ENCODE measurements at places on chromosomes 3 and 15.

DNA sequence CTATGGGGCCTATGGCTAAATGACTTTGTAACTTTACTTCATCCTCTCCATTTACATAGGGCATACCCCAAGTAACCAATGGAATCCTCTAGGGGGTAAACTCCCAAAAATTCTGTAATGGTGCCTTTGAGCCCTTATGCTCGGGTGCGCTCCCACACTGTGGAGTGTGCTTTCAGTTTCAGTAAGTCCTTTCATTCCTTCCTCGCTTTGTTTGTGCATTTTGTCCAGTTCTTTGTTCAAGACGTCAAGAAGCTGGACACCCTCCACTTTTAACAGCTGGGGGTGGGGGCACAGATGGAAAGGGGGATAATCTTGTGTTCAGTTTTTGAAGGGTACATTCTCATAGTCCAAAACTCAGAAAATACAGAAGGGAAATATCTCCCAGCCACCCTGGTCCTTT, 84.4 kb upstream of the C2CD4B start:
- DNase-seq = no peak

GRCh38 chr3:188962253-188963247, 209.2 kb upstream of the TPRG1 start:
- DNase-seq = no peak

- DNase-seq = no peak
These were observed 126.8 kb upstream of the SUCLG2 start for GRCh38 chr3:67781218-67781617.

DNA sequence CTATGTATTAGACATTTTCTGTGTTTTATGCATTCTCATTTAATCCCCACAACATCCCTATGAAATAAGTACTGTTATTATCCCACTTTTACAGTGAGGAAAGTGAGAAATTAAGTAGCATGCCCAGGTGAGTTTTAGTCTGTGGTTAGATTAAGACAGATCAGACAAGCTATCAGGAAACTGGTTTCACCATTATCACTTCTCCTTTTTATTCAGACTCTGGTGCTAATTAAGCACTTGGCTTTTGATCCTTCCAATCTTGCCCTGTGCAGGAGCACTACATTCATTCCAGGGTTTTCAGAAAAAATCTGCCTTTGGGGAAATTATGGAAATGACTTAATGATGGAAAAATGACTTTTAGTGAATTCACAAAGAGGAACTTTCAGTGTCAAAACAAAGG, 115.2 kb downstream of the TMEM108 start:
- no peak for DNase-seq

DNA sequence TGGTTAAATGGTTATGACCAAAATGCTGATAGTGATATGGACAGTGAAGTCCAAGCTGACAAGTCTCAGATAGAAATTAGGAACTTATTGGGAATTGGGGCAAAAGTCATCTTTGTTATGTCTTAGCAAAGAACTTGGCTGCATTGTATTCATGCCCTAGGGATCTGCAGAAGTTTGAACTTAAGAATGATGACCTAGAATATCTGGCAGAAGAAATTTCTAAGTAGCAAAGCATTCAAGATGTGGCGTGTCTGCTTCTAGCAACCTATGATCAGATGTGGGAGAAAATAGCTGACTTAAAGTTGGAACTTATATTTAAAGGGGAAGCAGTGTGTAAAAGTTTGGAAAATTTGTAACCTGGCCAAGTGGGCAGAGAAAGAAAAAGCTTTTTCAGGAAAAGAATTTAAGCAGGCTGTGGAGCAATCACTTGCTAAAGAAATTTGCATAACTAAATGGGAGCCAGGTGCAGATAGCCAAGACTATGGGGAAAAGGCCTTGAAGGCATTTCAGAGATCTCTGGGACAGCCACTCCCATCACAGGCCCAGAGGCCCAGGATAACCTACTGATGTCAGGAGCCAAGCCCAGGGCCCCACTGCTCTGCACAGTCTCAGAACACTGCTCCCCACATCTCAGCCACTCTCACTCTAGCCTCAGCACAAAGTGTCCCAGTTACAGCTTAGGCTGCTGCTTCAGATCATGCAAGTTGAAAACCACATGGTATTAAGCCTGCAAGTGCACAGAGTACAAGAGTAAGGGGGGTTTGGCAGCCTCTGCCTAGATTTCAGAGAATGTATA, 147.8 kb upstream of the TGFBR2 start:
- DNase-seq = no peak

GRCh38 chr3:32616267-32616962, 45.8 kb upstream of the DYNC1LI1 start:
- DNase-seq = no peak

DNA sequence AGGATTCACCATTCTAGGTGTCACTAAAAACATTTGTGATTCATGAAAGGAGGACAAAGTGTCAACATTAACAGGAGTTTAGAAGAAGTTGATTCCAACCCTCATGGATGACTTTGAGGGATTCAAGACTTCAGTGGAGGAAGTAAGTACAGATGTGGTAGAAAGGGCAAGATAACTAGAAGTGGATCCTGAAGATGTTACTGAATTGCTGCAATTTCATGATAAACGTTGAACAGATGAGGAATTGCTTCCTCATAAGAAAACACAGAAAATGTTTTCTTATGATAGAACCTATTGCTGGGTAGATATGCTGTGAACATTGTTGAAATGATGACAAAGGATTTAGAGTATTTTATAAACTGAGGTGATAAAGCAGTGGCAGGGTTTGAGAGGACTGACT, 23.5 kb upstream of the ATP2C1 start:
- DNase-seq = no peak
